ENCODE measurements at places on chromosomes 3 and 15. TPM values are rescaled to one million over a fixed set of nuclear protein-coding genes. Genes with fewer than 3 reads are reported as not detected.

The HIGD2B gene
- not detected for total RNA-seq

GRCh38 chr15:92600856-92601255 lies 54.7 kb downstream of the FAM174B start:
- no peak for DNase-seq

GRCh38 chr15:75763137-75763611 lies 50.5 kb upstream of the CSPG4 start:
- DNase-seq: peak; percentile 55

The NIPA2 gene
- total RNA-seq: 61.0 TPM

The KBTBD13 gene
- total RNA-seq: not detected

DNA sequence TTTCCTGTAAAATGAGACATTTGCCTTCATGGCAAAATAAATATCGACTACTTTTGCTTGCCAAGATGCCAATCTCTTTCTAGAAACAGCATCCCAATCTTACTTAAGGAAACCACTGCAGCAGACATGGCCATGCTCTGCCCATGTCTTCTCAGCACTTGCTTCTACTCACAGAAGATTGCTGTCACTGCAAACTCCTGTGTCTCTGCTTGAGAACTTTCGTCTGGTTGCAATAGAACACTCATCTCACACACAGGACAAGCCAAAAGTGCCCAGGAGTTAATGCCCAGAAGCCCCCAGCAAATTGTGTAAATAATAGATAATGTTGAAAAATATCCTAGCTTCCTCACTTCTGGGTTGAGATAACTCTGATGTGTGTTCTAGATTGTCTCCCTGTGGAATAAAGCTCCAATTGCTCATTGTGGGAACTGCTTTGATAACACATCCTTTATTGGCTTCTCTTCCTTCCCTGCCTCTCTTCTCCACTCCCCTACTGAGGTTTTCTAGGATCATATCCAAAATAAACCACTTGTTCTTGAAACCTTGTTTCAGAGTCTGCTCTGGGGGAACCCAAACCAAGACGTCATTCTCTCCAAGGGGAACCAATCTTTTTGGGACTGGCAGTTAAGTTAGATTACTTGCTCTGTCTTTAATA lies 156.3 kb upstream of the STRIT1 start:
- DNase-seq: no peak

The LMOD3 gene
- total RNA-seq: 0.20 TPM

DNA sequence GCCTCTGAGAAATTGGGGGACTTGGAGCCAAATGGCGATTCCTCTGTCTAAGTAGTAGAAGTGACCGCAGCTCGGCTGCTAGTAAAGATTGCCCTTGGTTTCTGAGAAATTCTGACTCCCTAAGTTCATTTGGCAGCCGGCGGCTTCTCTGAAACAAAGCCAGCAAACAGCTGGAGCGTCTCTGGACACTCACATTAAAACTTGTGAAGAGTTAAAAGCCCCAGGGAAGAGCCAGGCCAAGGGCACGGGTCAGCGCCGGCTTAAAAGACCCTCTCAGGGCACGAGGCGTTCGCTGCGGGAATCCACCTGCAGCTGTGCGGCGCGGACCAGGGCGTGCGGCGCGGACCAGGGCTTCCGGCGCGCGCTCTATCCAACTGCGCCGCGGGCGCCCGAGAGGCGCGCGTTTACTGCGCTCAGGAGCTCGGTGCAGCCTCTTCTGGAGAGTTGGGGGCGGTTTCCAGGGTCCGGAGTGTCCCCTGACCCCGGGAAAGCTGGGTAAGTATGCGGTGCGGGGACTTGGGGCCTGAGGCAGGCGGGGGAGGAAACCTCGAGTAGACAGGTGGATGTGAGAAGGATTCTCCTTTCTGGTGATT lies at the start of gene COL6A5:
Gene COL6A5 (plus strand): TSS at position 186 of the 593 bp plus-strand sequence. CDS start 27,967 bp downstream, outside the sequence.
- DNase-seq: no peak

- no peak for DNase-seq
Observed at GRCh38 chr3:111545349-111545748, 3.4 kb downstream of the CD96 start.

DNA sequence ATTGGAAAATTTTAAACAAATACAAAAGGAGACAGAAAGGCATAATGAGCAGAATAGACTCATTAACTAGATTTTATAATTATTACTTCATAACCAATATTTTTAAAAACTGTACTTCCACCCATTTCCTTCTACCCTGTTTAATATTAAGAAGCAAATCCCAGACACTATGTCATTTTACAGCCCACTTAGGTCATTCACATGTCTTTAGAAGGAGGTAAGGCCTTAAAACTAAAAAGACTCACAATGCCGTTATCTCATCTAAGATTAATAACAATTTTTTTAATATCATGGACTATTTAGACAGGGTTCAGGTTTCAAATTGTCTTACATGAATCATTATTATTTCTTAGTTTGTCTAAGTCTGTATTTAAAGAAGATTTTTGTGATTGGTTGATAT lies 217.2 kb downstream of the NFKBIZ start:
- no peak for DNase-seq

The SPESP1 gene
- 5.3 TPM for total RNA-seq

The PLA2G4D gene
- total RNA-seq: not detected

The IRAK2 gene
- 11.4 TPM for total RNA-seq

The GXYLT2 gene
- total RNA-seq: 1.1 TPM

The RLBP1 gene
- total RNA-seq: not detected

GRCh38 chr3:44439499-44440295 lies 37.8 kb downstream of the ZNF445 start:
- DNase-seq: peak; percentile 89

The RNU5B-1 gene
- 25.9 TPM for total RNA-seq

GRCh38 chr3:105232553-105232952 lies 134.2 kb upstream of the ALCAM start:
- no peak for DNase-seq

DNA sequence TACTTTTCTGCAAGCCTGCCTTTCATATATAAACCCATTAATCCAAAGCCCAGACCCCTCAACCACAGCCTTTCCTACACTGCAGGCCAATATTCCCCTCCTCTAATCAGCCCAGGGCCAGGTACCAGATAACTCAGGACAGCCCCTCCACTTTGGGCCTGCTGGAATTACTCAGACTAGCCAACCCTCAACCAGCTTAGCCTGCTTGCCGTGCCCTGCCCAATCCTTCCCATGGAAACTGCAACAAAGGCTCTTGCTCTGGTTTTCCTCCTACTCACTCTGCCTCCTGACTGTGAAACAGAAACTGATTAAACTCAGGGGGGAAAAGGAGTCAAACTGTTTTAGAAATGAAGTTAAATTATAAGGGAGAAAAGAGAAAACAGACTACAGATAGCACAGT lies 248.1 kb downstream of the KLF13 start:
- DNase-seq: no peak

The TMEM266 gene
- 1.8 TPM for total RNA-seq

The VPS18 gene
- 25.3 TPM for total RNA-seq

The PLIN1 gene
- total RNA-seq: 0.88 TPM

DNA sequence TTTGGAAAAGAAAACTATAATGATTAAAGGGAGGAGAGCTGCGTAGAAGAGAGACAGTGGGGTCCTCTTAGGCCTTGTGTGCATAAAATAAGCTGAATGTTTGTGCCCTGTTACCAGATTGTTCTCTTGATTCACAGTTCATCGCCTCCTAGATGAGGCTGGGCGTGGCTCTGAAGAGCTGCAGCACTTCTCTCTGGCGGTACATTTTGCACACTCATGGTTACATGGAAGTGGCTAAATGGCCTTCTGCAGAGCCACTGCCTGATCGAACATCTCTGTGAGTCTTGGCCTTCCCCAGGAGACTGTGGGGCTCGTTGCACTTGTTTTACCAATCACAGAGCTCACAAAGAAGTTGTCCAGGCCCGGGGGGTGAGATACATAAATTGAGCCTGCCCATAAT lies 208.8 kb downstream of the GABRG3 start:
- no peak for DNase-seq

GRCh38 chr3:102480139-102480538 lies 45.3 kb downstream of the ZPLD1 start:
- no peak for DNase-seq

DNA sequence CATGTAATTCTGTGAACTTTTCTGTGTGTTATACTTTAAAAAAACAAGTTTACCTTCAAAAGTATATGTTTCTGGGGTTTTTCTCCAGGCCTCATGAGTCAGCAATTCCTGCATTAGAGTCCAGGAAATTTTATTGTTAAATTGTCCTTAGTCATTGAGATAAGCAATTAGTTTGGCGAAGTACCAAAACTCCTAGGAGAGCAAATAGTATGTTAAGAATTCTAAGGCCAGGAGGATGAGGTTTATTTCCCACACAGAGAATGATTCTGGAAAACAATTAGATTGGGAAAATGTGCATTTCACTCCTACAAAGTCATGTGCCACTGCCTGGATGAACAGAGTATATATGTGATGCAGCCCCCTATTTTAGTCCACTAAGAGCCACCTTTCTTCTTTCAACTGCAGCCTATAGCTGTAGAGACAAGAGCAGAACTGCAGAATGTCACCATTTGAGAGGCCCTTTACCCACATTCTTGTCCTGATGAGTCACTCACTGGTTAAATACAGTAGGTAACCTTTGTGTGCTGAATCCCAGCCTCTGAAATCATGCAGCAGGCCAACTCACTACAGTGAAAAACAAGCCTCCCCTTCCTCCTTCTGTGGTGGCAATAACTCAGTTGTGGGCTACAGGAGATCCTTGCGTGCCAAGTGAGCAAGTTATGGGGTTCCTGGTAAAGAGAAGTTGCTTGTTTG lies 452.8 kb upstream of the THBS1 start:
- DNase-seq: no peak

The ST3GAL6 gene
- 13.0 TPM for total RNA-seq

The SUCNR1 gene
- 11.8 TPM for total RNA-seq

DNA sequence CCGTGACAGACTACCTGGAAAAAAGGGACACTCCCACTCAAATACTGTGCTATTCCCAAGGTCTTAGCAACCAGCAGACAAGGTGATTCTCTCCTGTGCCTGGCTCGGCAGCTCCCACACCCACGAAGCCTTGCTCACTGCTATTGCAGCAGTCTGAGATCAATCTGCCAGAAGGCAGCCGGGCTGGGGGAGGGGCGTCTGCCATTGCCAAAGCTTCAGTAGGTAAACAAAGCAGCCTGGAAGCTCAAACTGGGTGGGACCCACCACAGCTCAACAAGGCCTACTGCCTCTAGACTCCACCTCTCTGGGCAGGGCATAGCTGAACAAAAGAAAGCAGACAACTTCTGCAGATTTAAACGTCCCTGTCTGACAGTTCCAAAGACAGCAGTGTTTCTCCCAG lies 128.4 kb upstream of the SETMAR start:
- DNase-seq: no peak

- DNase-seq: peak; percentile 92
Observed at GRCh38 chr15:81001152-81002008, 657 bp downstream of the TLNRD1 start.

- no peak for DNase-seq
Observed at GRCh38 chr3:29153811-29154210, 127.1 kb upstream of the RBMS3 start.

- DNase-seq: no peak
Observed at GRCh38 chr15:100229181-100230163, 112.3 kb downstream of the ADAMTS17 start.

The CHRD gene
- total RNA-seq: 10.8 TPM

The MUC20 gene
- 2.2 TPM for total RNA-seq

- DNase-seq: no peak
Observed at GRCh38 chr3:149965278-149965677, 5.4 kb downstream of the PFN2 start.

DNA sequence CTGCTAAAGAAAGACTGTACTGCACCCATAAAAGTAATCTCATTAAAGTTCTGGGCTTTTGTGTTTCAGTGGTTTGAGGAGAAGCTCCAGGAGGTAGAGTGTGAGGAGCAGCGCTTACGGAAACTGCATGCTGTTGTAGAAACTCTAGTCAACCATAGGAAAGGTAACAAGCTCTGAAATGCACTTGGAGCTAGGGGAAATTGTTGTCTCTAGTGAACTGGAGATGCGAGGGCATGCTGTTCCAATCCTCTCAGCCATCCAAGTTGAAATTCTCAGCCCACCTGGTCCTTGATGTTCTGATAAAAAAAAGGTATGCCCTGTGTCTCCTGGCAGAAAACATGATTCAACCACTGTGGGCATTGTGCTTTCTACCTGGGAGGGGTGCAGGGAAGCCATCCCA lies 21.4 kb upstream of the SNX22 start:
- DNase-seq: no peak

DNA sequence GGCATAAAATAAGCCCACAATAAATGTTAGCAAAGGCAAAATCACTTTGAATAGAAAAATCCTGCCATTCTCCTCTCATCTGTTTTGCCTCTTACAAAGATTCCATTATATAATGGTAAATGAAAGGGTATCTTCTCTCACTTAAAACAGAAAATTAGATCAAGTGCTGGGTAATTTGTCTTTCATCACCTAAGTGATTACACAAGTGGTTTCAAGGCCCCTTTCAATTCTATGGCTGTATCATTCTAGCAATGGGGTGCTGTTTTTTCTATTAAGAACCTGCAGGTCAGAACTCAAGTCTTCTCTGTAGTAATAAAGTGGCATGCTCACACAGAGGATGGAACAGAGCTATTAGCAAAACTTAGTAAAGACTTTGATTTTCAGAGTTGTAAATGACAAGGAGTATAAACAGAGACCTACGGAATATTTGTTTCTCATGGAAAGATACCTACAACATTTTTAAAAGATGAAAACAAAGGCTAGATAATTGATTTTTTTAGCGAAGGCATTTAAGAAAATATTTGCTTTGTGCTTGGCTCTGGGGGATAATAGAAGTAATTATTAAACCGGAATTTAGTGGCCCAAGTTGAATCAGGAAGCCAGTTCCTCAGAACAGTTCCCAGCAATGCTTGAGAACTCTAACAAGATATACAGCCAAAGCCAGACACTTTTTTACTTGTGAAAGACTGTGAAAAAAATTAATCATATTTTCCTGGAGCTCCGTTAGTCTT lies 137.4 kb downstream of the CMSS1 start:
- DNase-seq: no peak

GRCh38 chr3:88131695-88132094 lies 18.1 kb upstream of the C3orf38 start:
- DNase-seq: no peak

The SAMMSON gene
- not detected for total RNA-seq

DNA sequence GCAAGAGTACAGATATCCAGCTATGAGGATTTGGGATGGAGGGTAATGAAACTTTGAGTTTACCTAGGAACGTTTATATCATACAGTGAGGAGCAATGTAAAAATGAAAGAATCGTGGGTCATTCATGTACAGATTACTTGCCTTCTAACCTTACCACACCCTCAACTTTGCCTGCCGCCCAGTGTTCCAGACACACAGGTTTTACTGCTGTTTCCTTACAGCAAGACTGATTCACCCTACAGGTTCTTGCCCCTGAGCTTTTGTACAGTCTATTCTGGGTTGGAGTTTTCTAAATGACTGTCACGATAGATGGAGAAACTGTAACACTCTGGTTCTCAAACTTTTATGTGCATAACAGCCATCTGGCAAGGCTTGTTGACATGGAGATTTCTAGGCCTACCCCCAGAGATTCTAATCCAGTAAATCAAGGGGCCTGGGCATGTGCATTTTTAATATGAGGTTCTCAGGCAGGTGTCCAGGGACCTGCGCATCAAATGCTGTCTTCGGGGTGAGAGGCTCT lies 6.6 kb upstream of the TPRG1 start:
- DNase-seq: no peak

- no peak for DNase-seq
Observed at GRCh38 chr3:59734061-59734460, 684.2 kb upstream of the CFAP20DC start.

The CYP11A1 gene
- total RNA-seq: 3.2 TPM

The ECE2 gene
- not detected for total RNA-seq

The DNAH12 gene
- 0.39 TPM for total RNA-seq

Measured in spleen (tissue), 13 donors.